ENCODE measurements at places on chromosomes 3 and 15.

- DNase-seq, result no peak
Observed at GRCh38 chr3:37825744-37826400, 35.8 kb upstream of the CTDSPL start.

DNA sequence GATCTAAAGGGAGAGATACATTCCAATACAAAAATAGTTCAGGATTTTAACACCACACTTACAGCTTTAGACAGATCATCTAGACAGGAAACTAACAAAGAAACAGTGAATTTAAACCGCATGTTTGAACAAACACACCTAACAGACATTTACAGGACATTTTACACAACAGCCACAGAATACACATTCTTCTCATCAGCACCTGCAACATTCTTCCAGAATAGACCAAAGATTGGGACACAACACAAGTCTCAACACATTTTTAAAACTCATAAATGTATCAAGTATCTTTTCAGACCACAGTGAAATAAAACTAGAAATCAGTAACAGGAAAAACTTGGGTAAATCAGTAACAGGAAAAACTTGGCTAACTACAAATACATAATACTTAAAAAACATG lies 256.3 kb downstream of the MCTP2 start:
- no peak for DNase-seq

DNA sequence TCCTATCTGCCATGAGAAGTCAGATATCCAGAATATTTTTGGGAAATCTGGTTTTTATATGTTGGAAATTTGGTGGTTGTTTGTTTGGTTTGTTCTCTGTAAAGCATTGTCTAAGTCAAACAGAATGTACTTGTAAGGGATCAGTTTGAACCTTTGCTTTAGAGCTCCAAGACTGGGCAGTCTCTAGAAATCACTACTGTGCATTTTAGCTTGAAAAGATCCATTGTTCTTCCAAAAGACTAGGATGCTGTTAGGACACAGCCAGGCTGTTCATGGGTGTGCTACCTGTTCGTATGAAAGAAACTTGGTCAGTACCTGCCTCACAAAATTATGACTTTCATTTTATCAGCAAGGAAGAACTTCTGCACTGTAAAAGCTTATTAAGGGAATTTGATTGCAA lies 182.6 kb downstream of the WDR72 start:
- no peak for DNase-seq

- no peak for DNase-seq
Observed at GRCh38 chr3:10602271-10602670, 96.9 kb upstream of the ATP2B2 start.

GRCh38 chr3:52472239-52473000 lies 17.0 kb downstream of the NISCH start:
- no peak for DNase-seq

DNA sequence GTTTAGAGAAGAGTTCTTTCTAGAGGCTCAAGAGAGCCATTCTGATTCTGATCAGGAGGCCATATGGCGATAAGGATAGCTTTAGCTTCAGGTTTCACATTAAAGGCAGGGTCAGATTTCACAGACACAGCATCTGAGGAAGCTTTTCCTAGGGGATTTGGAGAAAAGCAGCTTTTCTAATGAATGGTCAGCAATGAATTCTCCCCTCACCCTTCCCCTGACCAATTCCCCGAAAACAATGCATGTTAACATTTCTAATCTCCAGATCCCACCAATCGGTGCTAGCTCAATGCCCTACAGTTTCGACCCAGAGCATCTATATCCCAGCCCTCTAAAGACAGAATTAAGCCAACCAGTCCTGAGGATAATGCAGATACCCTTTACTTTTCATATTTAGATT lies 9.8 kb downstream of the AGBL1 start:
- DNase-seq, result peak; percentile 84

- DNase-seq, result peak; percentile 6
Observed at GRCh38 chr3:9224490-9224889, 25.0 kb downstream of the SRGAP3 start.
